ENCODE measurements at places on chromosomes 1 and 21. TPM values are rescaled to one million over a fixed set of nuclear protein-coding genes. Genes with fewer than 3 reads are reported as not detected.

RCC1 gene
- total RNA-seq = 73.3 TPM

TSSK3 gene
- not detected for total RNA-seq

GFI1 gene
- 0.24 TPM for total RNA-seq

KLHDC7A gene
- 1.3 TPM for total RNA-seq

KCNJ9 gene
- not detected for total RNA-seq

MTF2 gene
- 12.5 TPM for total RNA-seq

GNAI3 gene
- 5.4 TPM for total RNA-seq

NUAK2 gene
- 28.8 TPM for total RNA-seq

LCK gene
- not detected for total RNA-seq

CCDC17 gene
- total RNA-seq = 0.23 TPM

CAMK2N1 gene
- total RNA-seq = 44.1 TPM

PCP4 gene
- total RNA-seq = not detected

S100A7A gene
- not detected for total RNA-seq

PPM1J gene
- 0.99 TPM for total RNA-seq

KIRREL1 gene
- total RNA-seq = 26.4 TPM

ITLN2 gene
- total RNA-seq = 0.57 TPM

COL9A2 gene
- total RNA-seq = 0.17 TPM
